Activated T-cell treated with anti-CD3 and anti-CD28 coated beads, Interleukin-2, amount 50 U/mL, for 1 hour (primary cell): ENCODE measurements at places on chromosomes 7 and 10.

DNA sequence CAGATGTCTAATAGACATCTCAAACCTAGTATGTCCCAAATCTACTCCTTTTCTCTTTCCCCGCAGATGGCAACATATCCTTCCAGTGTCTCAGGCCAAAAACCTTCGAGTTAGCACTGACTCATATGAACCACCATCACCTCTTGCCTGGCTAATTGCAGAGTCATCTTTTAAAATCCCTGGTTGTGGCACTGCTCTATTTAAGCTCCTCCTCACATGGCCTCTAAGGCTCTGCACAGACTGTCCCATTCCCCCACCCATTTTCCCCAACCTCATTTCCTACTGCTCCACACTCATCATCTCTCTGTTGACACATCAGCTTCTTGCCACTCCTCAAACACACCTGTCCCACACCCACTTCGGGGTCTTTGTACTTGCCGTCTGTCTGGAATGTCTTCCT, 16.8 kb upstream of the HBP1 start:
- DNase-seq, result no peak

- no peak for DNase-seq
Observed at GRCh38 chr10:126611303-126611702, 59.2 kb downstream of the C10orf90 start.

DNA sequence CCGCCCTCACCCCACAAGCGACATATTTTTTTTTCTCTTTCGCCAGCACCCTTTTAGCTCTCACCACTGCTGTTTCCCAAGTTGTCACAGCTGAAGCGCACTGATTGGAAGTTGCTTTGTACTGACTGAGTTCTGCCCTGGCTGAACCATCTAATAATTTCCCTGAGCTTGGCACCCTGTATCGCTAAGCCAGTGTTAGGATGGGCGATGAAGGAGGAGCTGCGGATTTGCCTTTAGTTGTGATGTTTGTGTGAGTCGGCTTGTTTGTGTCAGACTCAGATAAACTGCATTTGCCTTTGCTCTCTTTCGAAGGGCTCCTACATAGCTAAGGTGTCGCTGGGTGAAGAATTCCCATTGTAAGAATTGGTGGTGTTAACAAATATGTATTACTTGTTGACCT, 1.3 kb upstream of the ATXN7L1 start:
- DNase-seq, result no peak

DNA sequence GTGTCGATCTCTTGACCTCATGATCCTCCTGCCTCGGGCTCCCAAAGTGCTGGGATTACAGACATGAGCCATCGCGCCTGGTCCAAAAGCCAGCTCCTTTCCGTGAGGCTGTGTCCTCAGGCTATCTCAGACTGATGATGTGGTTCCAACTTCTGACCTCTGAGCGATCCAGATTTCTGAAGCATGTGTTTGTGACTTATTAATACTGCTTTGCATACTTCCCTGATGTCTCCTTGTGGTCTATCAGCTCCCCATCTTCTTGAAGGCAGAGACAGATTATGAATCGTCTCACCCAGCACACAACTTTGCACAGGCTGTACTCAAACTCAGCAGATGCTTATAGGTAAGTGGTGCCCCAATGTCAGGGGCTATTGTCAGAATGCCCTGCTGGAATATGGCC, 2.0 kb upstream of the PLPP4 start:
- no peak for DNase-seq

- no peak for DNase-seq
Observed at GRCh38 chr10:44244745-44245600, 139.9 kb downstream of the CXCL12 start.

- no peak for DNase-seq
Observed at GRCh38 chr7:120806669-120807068, 51.3 kb downstream of the TSPAN12 start.

DNA sequence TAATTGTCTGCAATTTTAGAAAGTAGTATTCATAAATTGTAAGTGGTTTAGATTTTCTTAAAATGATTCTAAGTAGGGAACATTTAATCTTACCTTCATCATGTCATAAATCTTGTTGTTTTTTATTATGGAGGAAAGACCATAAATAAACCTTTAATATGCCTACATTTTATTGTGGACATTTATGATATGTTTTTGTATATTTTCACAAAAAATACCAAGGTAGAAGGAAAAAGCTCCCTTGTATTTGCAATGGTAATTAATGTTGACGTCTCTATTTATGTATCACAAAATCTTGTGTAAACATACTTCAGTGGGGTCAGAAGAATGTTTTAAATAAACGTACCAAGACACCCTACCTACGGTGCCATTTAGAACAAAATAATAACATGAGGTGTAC, 155.7 kb upstream of the FAM171A1 start:
- DNase-seq, result no peak

- DNase-seq, result peak; percentile 72
Observed at GRCh38 chr10:3783316-3783681, 1.7 kb downstream of the KLF6 start.

DNA sequence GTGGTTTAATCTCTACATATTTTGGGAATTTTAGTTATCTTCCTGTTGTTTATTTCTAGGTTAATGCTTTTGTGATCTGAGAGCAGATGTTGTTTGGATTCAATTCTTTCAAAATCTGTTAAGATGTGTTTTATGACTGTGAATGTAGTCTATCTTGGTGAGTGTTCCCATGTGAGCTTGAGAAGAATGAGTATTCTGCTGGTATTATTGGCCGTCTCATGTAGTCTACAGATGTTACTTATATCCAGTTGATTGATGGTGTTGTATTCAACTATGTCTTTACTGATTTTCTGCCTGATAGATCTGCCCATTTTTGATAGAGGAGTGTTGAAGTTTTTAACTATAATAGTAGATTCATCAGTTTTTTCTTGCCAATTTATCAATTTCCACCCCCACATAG, 141.4 kb upstream of the FOXP2 start:
- no peak for DNase-seq

- DNase-seq, result no peak
Observed at GRCh38 chr7:50681432-50682045, 101.2 kb downstream of the GRB10 start.

DNA sequence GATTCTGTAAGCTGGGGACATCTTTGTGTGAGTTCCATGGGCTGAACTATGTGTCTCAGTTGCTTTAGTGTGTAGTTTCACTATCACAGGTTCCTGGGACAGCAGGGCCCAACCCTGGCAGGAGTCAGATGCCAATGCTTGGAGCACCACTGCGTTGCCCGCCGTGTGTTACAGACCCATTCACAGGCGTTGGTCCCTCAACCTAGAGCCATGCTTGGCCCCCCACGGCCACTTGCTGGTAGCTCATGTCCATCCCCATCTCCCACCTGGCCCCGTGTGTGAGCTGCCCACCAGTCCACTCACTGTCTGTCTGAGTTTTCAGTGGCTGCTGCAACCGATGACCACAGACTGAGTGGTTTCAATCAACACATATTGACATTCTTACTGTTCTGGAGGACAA, 546.9 kb downstream of the TCERG1L start:
- no peak for DNase-seq

GRCh38 chr7:155220903-155221302, 76.8 kb upstream of the INSIG1 start:
- DNase-seq, result no peak

DNA sequence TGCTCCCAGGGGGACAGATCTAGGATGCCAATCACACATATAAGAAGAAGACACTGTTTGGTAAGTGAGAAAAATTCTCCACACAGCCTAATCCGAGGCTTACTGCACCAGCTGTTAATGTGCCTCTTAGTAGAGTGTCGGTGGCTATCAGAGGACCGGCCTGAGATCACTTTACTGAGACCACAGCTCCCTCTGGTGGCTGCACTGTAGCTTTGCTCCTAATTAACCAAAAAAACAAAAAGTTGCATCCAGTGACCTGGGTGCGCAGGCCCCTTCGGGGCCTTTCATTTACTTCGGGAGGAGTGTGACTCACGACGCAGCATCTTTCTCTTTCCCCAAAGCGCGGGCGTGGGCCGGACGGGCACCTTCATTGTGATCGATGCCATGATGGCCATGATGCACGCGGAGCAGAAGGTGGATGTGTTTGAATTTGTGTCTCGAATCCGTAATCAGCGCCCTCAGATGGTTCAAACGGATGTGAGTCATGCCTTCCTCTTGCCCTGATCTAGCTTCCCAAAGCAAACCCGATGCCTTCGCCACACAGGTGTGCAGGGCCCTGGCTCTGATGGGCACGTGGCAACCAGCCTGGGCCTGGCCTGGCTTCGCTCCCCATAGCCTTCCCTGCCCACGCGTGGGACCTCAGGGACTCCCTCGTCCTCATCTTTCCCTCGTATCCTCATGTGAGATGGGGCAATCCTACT, 56.7 kb downstream of the MKI67 start:
- DNase-seq, result peak; percentile 78
